ENCODE measurements at places on chromosomes 4 and X.

DNA sequence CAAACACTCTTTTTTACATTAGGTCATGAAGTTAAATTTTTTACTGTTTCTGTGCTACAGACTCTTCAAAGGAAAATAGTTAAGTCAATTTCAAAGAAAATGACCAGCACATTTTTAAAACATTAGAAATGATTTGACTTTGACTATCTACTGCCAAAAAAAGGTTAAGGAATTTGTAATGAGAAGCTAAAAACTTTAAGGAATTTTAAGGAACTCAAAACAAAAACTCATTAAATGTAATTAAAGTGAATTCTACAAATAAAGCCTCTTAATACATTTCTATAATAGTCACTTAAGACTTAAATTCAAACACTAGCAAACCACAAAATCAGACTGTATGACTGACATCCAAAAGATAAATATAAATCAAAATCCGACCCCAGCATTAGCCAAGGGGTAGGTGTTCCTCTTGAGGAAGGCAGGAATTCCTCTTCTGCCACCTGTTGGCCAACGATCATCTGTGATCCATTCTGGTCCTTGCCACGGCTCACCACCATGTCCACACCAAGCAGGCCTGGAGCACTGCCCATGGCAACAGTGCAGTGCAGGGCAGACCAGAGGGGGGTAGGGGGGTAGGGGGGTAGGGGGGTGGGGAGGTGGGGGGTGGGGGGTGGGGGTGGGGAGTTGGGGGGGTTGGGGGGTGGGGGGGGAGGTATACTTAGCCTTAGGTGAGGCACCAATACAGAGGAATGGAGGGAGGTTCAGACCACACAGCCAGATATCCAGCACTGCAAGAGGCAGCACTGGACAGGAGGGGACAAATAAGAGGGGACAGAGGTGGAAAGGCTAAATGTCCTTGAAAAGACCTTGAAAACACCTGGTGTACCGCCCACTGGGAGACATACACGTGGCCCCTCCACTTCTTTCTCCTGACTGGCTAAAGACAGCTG lies 287.4 kb downstream of the CHIC1 start:
- peak; percentile 0 for DNase-seq

- no peak for DNase-seq
These were observed 62.0 kb upstream of the ESX1 start for GRCh38 chrX:104316739-104317138.

DNA sequence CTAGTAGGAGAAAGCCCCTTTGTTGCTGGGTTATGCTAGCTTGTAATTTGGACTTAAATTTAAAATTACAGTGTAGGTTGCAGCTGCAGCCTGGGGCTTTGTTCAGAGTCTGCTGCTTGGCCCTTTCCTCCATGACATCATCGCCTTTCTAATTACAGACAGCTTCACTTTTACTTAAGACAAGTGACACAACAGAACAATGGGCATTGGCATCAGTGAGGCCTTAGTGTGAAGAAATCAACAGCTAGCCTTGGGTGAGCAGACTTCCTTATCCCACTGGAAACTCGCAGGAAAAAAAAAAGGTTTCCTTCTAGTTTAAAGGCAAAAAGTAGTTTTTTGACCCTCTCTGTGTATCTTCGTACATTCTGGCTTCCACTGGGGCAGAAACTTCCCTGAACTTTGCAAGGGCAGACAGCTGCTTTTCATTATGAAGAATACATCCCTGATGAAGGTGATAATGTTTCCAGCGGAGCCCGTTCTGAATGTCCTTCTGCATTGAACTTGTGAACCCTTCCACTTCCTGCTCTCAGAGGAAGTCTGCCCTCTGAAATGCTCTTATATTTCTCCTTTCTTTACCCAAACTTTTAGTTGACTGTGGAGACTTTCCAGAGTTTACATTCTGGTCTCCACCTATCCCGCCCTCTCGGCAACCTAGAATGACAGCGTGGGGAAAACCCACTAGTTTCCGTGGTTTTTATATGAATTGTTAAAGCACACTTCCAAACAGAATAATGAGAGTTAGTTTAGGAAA lies 123.2 kb upstream of the FAM9C start:
- DNase-seq: no peak

DNA sequence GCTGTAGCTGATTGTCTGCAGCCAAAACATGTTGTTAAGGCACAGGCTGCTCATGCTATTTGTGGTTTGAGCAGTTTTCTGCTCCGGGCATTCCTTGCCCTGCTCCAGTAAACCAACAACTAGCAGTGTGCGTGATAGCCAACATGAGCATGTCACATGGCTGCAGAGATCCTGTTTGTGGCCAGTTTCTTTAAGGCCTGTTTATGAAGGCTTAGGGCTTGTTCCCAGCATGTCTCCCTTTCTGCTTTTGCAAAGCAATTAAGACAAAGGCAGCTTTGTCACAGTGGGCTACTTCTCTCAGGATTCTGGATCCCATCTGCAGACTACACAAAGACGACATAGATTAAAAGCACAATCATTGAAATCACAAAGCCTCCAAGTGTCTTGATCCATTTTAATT lies 160.5 kb downstream of the ZNF518B start:
- DNase-seq: no peak

GRCh38 chr4:110119337-110119736 lies 79.1 kb downstream of the ELOVL6 start:
- DNase-seq: no peak

DNA sequence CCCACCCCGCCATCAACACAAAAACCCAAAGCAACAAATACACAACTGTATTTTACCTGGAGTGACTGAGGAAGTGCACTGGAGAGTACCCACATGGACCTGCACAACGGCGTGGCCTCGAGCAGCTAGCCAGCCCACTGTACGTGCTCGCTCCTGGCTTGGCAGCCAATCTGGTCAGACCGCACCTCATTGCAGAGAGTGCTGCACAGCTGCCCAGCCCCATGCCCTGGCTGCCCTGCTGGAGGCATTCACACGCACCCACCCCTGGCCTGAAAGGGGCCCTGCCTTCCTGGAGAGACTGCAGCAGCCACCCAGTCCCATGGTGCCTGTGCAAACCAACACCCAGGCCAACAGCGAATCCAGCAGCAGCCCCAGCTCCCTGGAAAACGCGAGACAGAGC lies 116.3 kb downstream of the GALNTL6 start:
- no peak for DNase-seq

All from SHP77 (cell line).